ENCODE measurements at places on chromosomes 1 and 21. TPM values are rescaled to one million over a fixed set of nuclear protein-coding genes. Genes with fewer than 3 reads are reported as not detected.
A peak's percentile ranks its signal among the peaks of the same experiment; 100 is the strongest.

GRCh38 chr1:226903819-226904716, 33.7 kb downstream of the PSEN2 start:
- DNase-seq = peak; percentile 41
- H3K4me3 ChIP-seq = no peak overlapping the region
- H3K4me1 ChIP-seq = no peaks in the 10 kb centered on the region

DNA sequence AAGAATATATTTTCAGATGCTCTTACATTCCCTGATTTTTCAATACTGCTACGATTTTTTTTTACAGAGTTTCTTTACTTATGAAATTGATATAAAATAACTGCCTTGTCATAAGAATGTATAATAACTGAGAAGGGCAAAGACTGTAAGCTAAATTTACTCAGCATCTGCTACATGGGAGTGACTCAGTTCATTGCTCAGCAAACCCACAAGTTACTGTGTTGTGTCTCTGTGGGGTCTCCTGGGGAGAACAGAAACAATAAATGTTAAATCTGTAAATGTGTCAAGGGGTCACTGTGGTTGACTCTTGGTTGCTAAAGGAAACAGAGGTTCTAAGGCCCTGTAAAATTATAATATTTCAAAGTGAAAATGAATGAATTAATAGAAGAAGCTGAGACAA, 210.3 kb upstream of the CACYBP start:
- H3K4me3 ChIP-seq = no peak overlapping the region
- H3K27me3 ChIP-seq = no peaks in the 10 kb centered on the region
- no peak overlapping the region for H3K27ac ChIP-seq
- H3K4me1 ChIP-seq = no peaks in the 10 kb centered on the region
- no peak for DNase-seq
- no peaks in the 10 kb centered on the region for H3K36me3 ChIP-seq

DNA sequence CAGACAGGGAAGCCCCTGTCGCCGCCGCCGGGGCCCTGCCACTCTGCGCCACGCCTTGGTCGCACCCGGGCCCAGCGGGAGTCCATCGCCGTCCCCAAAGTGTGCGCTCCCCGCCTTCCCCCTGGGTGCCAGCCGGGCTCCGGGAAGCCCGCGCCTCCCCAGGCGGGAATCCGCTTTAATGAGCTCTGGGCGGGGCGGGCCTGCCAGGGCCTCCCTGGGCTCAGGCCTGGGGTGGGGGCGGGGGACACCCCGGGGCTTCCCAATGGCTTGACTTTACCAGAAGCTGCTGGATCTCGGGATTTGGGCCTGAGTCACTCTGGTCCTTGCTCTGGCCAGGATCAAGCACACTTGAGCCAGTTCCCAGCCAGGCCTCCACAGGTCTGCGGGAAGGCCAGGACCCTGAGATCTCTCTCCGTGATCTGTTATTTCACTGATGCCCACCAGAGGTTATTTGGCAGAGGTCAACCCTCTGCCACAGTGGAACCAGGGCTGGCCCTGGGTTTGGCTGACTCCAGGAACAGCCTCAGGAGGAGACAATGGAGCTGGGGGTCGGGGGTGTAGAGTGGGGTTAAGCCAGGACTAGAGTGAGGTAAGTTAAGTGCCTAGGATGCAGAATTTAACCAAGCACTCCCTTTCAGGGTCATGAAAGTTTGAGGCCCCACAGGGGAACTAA, 178.4 kb upstream of the EDN2 start:
- H3K27me3 ChIP-seq = no peaks in the 10 kb centered on the region
- peaks cover 6% of the 10 kb centered on the region for H3K4me1 ChIP-seq
- no peak overlapping the region for H3K27ac ChIP-seq
- H3K4me3 ChIP-seq = no peak overlapping the region
- no peaks in the 10 kb centered on the region for H3K36me3 ChIP-seq

DNA sequence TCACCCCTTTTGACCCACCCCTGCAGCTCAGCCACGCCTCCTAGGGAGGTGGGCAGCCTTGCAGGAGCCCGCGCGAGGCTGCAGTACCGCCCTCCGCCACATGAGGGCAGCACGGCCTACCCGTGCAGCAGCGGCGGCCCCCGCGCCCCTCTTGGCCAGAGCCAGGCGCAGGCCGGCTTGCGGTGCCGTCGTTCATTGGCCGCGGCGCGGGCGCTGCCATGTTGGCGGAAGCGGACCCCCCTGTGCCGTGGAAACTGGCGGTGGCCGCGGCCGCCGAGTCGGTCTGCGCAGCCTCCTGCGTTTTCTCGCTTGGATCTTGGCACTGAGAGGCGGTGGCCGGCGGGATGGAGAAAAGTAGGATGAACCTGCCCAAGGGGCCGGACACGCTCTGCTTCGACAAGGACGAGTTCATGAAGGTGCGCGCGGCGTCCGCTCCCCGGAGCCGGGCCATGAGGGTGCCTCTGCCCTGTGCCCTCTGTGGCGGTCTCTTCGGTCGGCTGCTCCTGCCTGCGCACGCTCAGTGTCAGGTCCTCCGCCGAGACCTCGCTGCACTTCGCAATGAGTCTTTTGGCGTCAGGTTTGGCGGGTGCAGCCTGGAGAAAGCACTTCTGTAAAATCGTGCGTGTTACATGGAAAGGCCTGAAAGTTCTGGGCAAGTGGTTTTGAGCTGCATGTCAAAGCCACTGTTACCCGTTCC, at the start of gene COG2:
COG2 (plus strand) TSS at position 219 of the 697 bp plus-strand sequence; CDS start at position 345, 126 bp downstream.
- peaks cover 27% of the 10 kb centered on the region for H3K4me1 ChIP-seq
- no peaks in the 10 kb centered on the region for H3K36me3 ChIP-seq
- H3K4me3 ChIP-seq = peak within 1 kb of the TSS; percentile 7
- peak within 1 kb of the TSS; percentile 88 for H3K27ac ChIP-seq
- H3K27me3 ChIP-seq = no peaks in the 10 kb centered on the region

- peaks cover 4% of the 10 kb centered on the region for H3K4me1 ChIP-seq
- H3K27me3 ChIP-seq = no peaks in the 10 kb centered on the region
Observed at GRCh38 chr1:51299185-51299885, 31.0 kb downstream of the TTC39A start.

TAS1R2 gene
- total RNA-seq = not detected

GRCh38 chr1:179808503-179808902, 65.4 kb downstream of the FAM163A start:
- no peaks in the 10 kb centered on the region for H3K27me3 ChIP-seq
- no peaks in the 10 kb centered on the region for H3K36me3 ChIP-seq
- H3K27ac ChIP-seq = no peak overlapping the region
- no peaks in the 10 kb centered on the region for H3K4me1 ChIP-seq
- DNase-seq = no peak

DNA sequence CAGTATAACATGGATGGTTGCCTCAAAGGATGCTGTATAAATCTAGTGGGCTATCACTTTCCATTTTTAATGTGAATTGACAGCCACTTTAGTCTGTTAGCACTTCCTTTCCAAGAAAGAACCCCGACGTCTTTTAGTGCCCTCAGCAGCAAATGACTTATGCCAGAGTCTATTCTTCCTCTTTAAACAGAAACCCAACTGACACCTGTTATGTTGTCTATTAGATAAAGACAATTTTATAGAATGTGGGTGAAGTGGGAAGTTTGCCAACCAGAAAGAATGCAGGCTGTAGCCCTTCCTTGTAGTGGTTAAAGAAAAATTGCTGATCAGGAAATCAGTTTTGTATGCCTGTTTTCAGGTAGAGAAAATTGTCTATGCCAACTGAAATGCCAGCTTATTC, 344.9 kb downstream of the ZNF326 start:
- H3K4me3 ChIP-seq = no peak overlapping the region
- H3K4me1 ChIP-seq = no peaks in the 10 kb centered on the region
- no peaks in the 10 kb centered on the region for H3K36me3 ChIP-seq
- no peak overlapping the region for H3K27ac ChIP-seq
- H3K27me3 ChIP-seq = no peaks in the 10 kb centered on the region
- no peak for DNase-seq

MECR gene
- total RNA-seq = 33.0 TPM

PEAR1 gene
- total RNA-seq = 4.7 TPM

TSPEAR gene
- not detected for total RNA-seq

LORICRIN gene
- not detected for total RNA-seq

- H3K27me3 ChIP-seq = no peaks in the 10 kb centered on the region
- H3K27ac ChIP-seq = peak within 1 kb of the TSS; percentile 64
- H3K4me1 ChIP-seq = peaks cover 14% of the 10 kb centered on the region
- no peaks in the 10 kb centered on the region for H3K36me3 ChIP-seq
- peak within 1 kb of the TSS; percentile 77 for H3K4me3 ChIP-seq
Observed at GRCh38 chr1:171841050-171841910, at the start of gene DNM3. TSS of gene DNM3 (plus strand) at chr1:171841498. CDS start at chr1:171841657, 159 bp downstream.

GRCh38 chr1:154157520-154158306, 2.8 kb upstream of the NUP210L start:
- H3K4me1 ChIP-seq = peaks cover 24% of the 10 kb centered on the region
- H3K27ac ChIP-seq = peak overlapping the region; percentile 46

DNA sequence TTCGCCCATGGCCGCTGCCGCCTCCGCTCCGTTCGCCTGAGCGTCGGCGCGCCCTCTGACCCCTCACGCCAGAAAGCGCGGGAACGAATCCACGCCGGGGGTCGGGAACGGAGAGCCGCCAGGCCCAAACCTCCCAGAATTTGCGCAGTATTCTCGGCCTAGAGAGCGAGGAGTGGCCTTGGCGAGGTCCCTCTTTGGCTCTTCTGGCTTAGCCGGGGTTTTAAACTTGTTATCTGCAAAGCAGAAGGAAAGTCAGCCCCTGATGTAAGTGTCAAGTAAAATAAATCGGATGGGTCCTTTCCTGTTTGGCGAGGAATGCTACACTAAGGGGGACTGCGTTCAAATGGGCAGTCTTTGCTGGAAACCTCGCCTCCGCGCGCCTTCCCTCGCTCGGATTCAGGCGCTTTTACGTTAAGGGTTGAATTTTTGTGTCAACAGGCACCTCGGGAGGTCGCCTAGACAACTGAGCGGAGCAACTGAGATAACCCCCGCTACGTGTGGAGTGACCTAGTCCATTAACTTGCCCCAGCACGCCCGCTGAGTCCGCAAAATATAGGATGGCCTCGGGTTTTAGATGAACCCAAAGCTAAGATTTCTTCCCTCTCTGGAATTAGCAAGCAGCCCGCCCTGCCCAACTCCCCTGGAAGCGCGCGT, 1.1 kb downstream of the HSF2BP start:
- peaks cover 7% of the 10 kb centered on the region for H3K4me1 ChIP-seq
- H3K27ac ChIP-seq = no peak overlapping the region
- DNase-seq = no peak
- no peak overlapping the region for H3K4me3 ChIP-seq
- no peaks in the 10 kb centered on the region for H3K27me3 ChIP-seq

DNA sequence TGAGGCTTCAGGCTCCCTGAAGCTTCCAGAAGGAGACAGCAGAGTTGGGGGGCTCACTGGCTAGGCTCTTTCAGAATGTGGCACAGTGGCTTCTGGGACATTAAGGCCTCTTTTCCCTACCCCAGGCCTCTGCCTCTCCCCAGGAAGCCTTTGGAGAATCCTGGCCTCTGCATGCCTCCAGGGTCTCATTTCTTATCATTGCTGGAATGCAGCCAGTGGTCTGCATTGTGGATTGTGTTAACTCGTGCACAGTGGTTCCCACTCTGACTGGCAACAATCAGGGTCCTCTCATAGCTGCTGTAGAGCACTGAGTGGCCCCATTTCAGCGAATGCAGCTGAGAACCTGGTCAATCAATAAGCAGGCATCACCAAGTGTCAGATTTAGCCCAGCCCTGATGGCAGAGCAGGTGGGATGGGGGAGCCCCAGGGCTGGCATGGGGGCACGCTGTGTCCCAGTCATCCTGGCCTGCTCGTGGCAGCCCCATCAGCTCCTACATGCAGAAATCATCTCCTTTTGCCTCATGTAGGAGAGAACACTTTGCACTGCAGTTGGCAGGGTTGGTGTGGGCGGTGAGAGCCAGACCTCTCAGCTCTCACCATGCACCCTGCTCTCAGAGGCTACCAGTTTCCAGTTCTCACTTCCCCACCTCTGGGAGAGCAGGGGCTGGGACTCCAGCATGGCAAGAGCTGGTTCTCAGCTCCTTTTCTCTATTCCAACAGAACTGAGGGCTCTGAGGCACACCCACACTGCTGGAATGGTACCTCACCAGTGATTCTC, 13.4 kb downstream of the ADORA1 start:
- no peak overlapping the region for H3K27ac ChIP-seq
- no peak for DNase-seq
- no peaks in the 10 kb centered on the region for H3K4me1 ChIP-seq

IQCC gene
- total RNA-seq = 1.5 TPM

DNA sequence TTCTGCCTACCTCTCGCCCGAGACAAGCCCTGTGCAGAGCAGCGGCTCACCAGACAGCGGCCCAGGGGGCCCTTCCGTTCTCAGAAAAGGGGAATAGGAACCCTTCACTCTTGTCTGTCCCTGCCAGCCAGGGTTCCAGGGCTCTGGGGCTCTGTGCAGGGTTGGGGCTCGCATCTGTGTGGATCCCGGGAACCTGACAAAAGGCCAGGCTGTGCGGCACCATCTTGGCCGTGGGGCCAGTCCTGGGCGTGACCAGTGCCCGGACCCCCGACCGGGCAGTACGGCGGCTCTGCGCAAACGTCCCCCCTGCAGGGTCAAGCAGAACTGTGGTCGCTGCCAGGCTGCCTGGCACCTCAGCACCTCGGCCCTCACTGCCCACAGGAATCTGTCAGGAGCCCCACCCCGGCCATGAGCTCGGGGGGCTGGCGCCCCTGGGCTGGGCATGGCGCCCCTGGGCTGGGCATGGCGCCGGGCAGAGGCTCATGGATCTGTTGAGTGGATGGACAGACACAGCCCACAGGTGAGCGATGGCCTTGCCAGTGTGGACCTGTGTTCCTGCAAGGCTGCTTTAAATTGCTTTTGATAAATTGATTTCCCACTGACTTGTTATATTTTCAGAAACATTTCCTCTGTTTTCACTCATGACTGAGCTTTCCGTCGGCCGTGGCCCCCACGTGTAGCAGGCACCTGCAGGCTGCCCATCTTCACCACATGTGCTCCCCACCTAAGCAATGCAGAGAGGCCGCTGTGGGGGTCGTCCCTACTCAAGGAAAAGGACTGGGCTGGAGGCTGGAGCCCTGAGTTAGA, 59.0 kb downstream of the SLX9 start:
- no peaks in the 10 kb centered on the region for H3K4me1 ChIP-seq
- H3K36me3 ChIP-seq = no peaks in the 10 kb centered on the region
- DNase-seq = no peak
- no peak overlapping the region for H3K4me3 ChIP-seq

NUP210L gene
- not detected for total RNA-seq

DNA sequence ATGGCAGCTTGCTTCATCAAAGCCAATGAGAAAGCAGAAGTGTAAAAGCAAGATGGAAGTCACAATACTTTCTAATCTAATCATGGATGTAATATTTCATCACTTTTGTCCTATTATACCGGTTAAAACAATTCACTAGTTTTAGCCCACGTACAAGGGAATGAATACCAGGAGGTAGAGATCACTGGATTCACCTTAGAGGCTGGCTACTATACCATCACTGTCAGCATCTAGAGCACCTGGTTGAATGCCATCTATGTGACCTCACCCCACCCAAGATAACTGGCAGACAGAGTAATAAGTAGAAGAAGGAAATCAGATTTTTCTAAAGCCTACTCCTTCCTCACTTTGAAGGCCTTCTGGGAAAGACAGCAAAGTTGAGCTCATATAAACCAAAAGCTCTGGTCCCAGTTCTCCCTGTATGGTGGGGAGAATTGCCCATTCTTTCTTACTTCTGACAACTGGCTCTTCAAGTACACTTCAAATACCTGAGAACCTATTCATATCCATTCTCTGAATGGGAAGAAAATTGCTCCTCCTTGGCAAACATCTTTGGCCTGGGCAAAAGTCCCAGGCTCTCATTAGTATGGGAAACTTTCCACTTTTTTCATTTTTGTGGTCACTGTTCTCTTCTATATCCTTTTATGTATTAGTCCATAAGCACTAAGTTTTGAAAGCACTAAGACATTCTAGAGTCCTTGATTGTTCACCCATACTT, 24.8 kb downstream of the HSD3B1 start:
- no peak for DNase-seq
- H3K4me1 ChIP-seq = no peaks in the 10 kb centered on the region
- H3K27me3 ChIP-seq = no peaks in the 10 kb centered on the region

Measured in adrenal gland (tissue), 19 donors.